CD4-positive, alpha-beta memory T cell (primary cell): ENCODE measurements at places on chromosomes 6 and 20.

- no peak for DNase-seq
Measured at GRCh38 chr20:57653546-57653900, 33.3 kb upstream of the ZBP1 start.

DNA sequence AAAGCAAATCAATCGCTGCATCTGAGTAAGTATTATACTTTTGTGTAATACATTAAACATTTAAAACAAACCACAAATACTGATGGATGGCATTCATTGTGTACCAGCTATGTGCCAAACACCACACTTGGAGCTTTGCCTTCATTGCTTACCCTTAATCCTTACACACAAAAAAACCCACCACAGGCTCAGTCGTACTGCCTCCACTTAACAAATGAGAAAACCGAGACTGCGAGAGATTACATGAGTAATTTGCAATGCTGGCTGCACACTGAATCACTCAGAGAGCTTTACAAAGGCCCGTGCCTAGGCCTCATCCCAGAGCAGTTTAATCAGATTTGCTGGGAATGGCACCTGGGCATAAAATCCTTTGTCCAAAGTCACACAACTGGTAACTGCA, 130.5 kb downstream of the EDN1 start:
- no peak for DNase-seq

GRCh38 chr6:77456531-77457248, 6.6 kb downstream of the HTR1B start:
- DNase-seq: no peak

- DNase-seq: no peak
Measured at GRCh38 chr20:24432046-24432442, 37.4 kb upstream of the SYNDIG1 start.

DNA sequence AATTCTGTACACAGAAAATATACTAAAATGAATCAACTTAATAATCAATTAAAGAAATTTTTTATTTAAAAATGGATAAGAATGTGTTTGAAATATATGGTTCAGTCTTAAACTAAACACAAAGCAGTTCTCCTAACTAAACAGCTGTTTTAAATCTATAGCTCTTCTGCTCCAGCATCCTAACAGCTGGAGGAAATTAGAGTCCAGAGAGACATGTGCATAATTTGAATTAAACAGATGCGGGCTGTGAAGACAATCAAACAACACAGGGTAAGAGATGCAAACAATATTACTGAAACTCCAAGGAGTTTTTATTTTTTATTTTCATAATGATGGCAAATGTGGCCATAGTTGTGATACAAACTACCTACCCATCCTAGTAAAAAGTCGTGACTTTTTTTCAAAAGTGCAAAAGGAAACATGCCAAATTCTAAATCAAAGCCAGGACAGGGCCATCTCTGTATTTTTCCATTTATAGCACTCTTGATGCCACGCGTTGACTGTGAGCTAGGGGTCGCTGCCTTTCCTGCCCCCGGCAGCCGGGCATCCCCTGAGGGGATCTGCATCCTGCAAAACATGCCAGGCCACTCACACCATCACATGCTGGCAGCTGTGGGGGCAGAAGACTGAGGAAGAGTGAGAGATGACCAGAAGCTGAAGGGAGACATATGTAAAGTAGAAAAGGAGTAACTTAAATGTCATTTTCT, 310.6 kb downstream of the PRKN start:
- DNase-seq: no peak

DNA sequence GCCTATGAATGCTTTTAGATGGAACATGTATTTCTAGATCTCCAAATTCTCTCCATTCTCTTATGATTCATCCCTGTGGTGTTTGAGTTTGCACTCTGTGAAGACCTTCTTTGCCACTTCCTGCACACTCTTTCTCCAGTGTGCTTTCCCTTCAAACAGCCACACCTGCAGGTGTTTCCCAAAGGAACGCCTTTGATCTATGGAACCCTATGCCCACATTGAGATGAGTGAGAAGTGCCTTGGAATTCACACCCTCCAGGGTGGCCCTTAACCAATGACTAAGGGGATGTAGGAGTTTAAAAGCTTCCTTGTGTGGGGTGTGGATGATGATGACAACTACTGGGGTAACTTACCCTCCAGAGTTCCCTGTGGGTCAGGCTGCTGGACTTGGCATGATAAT, 570.1 kb downstream of the DHX35 start:
- DNase-seq: no peak

DNA sequence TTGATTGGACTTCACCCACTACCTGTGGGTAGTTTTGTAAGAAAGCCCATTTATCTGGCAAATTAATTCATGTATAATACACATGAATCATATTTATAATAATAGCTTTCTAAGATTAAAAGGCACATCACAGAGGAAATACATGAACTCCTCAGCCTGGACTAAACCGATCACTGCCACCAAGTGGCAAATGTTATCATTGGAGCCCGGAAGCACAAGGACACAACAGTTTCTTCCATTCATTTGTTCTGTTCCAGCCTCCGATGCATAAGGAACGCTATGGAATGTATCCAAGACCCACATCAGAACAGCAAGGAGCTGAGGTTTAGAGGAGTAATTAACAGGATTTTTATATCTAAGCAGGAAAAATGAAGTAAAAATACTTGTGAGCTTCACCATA, 13.9 kb upstream of the IPCEF1 start:
- no peak for DNase-seq

- no peak for DNase-seq
Measured at GRCh38 chr20:6583134-6583738, 184.2 kb upstream of the BMP2 start.

GRCh38 chr6:41432280-41432679, 96.9 kb downstream of the NCR2 start:
- no peak for DNase-seq

GRCh38 chr20:24647713-24648112, 178.3 kb downstream of the SYNDIG1 start:
- DNase-seq: no peak

- peak; percentile 73 for DNase-seq
Measured at GRCh38 chr6:156780102-156780641, 3.0 kb downstream of the ARID1B start.

- DNase-seq: no peak
Measured at GRCh38 chr20:49747707-49748524, 34.2 kb upstream of the B4GALT5 start.

GRCh38 chr6:104421650-104422049, 438.1 kb downstream of the HACE1 start:
- no peak for DNase-seq

DNA sequence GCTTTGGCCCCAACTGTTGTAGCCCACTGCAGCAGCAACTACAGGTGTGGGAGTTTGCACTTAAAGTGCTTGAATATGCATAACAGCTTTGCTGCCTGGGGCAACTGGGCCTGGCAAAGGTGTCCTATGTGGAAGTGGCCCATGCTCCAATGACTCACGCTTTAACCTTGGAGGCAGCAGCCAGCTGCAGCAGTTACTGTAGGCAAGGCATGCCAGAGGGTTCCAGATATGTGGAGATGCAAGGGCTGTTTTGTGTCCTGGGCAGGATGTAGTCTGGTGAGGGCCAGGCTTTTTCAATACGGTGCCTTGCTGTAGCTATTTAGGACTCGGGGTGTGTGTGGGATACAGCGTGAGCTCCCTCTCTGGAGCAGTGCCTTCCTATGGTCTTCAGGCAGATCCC, 150.3 kb downstream of the NKAIN2 start:
- DNase-seq: no peak

- no peak for DNase-seq
Measured at GRCh38 chr20:32130965-32131364, 21.5 kb downstream of the TM9SF4 start.

GRCh38 chr6:163577404-163577803, 162.9 kb downstream of the QKI start:
- DNase-seq: no peak
